Effector memory CD8-positive, alpha-beta T cell (primary cell): ENCODE measurements at places on chromosomes 7 and 10.

DNA sequence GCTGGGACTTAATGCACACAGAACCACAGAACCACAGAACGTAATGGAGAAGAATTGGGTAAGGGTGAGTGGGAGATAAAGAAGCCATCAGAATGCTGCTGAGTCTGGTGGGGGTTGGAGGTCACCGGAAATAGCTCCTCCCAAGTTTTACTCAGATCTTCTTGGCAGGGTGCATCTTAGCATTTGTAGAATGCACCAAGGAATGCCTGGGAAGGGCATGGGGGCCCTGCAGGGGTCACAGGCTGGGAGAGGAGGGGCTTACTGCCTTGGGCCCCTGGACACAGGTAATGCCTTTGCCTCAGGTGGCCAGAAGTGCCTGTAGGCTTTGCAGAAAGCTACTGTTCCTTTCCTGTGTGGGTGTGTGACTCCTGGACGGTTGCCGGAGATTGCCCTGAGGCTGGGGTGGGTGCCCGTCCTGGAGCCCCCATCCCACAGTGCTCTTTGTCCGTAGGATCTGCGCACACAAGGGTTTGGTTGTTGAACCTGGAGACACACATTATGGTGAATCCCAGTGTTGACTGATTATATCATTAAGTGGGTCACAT lies 55.1 kb downstream of the MGMT start:
- no peak for DNase-seq

- no peak for DNase-seq
Observed at GRCh38 chr10:57898231-57898630, 369.5 kb downstream of the IPMK start.

GRCh38 chr7:91193141-91193540 lies 71.1 kb upstream of the FZD1 start:
- no peak for DNase-seq

GRCh38 chr10:95260397-95260881 lies 30.4 kb downstream of the PDLIM1 start:
- no peak for DNase-seq

DNA sequence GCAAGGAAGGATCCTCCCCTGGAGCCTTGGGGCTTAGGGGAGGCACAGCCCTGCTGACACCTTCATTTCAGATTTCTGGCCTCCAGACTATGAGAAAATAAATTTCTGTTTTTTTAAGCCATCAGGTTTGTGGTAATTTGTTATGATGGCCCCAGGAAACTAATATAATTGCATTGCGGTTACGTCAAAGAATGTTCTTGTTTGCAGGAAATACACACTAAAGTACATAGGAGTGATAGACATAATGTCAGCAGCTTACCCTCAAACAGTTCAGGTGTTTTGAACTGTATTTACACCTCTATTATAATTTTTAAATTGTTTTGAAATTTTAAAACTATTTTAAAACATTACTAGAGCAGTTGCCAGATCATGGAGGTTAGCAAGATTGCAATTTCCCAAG lies 12.6 kb upstream of the FHIP2A start:
- DNase-seq, result no peak

- DNase-seq, result no peak
Observed at GRCh38 chr10:79505829-79506228, 6.5 kb upstream of the EIF5AL1 start.

DNA sequence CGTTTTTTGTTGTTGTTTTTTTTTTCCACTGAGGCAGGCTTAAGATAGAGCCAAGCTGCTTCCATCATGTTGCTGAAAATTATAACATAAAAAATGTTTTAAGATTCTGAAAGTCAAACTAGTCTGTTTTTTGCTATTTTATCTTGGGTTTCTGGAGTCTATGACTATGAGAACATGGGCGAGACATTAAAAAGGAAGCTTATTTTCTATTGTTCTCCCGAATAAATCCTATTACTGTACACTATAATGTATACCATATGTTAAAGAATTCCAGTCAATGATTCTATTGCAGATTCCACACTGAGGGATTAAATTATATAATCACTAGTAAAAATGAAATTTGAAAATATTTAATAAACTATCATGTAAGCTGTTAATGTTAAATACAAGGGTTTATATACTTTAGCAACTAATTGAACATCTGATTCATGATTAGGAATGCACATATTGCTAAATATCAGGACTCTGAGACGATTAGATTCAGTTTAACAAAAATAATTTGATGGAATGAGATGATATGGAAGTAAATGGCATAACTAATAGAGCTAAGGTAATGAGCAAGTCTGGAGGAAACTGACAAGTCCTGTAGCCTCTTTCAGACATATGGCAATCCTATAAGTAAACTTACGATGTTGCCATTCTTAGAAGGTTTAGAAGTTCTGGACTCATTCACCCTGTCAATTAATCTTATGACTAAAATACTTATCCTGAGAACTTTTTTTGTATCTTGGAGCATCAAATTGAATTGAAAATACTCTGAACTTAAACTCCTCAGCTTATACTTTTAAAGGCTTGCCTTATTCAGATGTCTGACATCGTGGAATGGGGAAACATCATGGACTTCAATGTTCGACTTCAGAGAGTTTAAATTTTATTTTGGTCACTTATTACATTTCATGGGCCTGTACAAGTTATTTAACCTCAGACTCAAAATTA lies 294.8 kb upstream of the DGKB start:
- DNase-seq, result no peak

- DNase-seq, result no peak
Observed at GRCh38 chr7:49398236-49398635, 375.2 kb upstream of the VWC2 start.

DNA sequence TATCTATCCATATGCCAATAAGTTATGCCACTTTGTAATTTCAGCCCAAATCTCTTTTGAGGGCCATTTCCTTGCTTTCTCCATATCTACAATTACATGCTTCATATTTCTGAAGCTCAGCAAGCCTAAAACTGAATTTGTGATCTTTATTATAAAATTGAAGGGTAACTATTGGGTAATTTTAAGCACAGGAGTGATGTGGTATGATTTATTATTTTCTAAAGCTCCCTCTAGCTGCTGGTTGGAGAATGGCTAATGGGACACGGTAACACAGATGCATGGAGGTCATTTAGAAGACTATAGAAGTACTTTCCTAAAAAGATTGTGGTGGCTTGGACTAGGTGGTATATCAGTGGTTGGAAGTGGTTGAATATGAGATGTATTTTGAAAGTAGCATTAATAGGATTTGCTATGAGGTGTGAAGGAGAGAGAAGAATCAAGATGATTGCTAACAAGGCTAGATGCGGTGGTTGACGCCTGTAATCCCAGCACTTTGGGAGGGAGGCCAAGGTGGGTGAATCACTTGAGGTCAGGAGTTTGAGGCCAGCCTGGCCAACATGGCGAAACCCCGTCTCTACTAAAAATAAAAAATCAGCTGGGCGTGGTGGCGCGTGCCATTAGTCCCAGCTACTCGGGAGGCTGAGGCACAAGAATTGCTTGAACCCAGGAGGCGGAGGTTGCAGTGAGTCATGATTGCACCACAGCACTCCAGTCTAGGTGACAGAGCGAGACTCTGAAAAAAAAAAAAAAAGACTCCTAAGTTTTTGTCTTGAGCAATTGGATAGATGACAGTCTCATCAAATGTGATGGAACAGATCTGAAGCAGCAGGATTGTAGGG lies 13.9 kb downstream of the KLHDC10 start:
- DNase-seq, result no peak

DNA sequence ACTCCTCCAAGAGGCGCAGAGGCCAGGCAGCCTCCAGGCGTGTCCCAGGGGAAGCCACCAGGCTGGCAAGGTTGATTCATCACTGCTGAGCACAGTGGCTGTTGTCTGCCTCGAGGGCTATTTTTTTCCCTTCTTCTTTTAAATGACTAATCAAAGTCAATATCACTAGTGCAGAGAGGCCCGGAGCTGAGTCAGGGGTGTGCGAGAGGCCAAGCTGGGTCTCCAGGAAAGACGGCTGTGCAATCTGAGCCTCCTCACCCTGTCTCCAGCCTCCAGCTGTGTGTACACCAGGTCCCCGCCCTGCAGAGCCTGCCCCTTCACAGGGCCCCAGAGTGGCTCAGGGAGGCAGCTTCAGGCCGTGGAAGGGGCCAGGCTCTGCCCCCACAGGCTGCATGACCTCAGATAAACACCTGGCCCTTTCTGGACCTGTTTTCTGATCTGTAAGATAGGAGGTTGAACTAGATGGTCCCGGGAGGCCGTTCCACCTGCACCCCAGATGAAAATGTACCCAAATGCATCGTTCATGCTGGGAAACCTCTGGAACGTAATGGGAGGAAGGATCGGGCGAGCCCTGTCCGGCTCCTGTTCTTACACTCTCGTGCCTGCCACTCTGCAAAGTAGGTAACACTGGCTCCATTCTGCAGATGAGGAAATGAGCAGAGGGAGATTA lies 3.7 kb downstream of the STX1A start:
- DNase-seq, result no peak

DNA sequence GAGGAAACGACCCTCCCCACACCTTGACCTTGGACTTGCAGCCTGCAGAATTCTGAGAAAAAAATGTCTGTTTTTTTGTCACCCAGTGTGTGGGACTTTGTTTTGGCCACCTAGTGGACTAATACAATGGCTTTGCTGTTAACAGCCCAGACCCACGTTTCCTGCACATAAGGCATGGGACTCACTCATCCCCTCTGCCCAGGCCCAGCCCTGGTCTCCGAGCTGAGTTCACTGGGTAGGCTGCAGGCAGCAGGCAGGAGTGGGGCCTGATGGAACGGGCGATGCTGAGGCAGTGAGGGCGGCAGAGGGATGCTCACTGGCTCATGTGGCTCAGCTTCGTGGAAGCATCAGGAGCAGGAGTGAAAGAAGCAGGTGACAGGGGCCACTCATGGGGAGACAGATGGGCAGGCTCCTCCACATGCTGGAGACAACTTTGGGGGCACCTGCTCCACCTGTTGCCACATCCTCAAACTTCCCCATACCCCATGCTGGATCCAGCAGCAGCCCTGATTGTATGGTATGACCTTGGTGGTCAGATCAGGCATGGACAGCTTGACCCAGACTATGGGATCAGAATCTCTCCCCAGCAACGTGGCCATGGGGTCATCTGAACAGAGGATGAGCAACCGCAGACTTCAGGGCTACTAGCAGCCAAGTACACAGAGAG lies 65.8 kb upstream of the ANTXRL start:
- no peak for DNase-seq

- no peak for DNase-seq
Observed at GRCh38 chr7:18760046-18760445, 264.5 kb downstream of the HDAC9 start.

DNA sequence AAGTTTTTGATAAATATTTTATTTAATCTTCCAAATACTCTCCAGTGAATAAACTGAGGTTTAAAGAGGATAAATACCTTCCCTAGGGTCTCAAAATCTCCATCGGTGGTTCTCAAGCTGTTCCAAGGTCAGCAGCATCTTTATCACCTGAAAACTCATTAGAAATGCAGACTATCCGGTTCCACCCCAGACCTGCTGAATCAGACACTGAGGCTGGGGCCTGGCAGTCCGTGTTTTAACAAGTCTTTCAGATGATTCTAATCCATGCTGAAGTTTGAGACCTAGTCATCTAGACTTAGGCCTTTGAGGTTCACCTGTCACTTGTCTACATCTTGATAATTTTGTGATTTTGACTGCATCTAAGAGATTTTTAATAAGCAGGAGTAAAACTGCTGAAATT lies 37.5 kb downstream of the PLEKHA8 start:
- no peak for DNase-seq

- no peak for DNase-seq
Observed at GRCh38 chr10:75402486-75403143, 1.1 kb upstream of the ZNF503 start.

DNA sequence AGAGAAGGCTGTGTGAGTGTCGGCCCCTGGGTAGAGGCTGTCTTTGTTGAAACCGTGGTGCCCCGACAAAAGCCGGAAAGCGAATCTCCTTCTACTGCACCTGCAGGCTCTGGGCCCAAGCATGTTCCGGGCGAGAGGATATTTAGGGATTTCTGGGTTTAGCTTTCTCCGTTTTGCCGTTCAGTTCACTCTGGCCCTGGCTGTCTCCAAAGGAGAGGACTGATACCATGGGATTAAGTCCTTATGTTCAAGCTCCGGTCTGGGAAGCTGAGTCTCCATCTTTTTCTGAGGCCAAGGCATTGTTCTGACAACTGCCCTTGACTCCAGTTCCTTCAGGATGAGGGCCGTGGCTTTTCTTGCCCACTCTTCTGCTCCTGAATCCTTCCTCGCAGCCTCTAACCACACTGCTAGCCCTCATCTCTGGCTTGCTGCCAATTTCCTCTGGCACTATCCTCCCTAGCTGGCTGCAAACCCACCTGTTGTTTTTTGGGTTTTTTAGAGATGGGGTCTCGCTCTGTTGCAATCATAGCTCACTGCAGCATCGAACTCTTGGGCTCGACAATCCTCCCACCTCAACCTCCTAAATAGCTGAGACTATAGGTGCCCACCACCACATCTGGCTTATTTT lies 206.8 kb downstream of the SKIDA1 start:
- DNase-seq, result no peak

DNA sequence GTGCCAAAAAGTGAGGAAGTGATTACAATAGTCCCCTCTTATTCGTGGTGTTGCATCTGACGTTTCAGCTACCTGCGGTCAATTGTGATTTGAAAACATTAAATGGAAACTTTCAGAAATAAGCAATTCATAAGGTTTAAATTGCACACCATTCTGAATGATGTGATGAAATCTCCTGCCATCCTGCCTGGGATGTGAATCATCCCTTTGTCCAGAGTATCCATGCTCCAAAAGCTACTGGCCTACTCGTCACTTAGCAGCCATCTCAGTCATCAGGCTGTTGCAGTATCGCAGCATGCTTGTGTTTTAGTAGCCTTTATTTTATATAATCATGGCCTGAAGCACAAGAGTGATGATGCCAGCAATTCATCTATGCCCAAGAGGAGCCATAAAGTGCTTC lies 97.7 kb upstream of the CDCA7L start:
- no peak for DNase-seq

DNA sequence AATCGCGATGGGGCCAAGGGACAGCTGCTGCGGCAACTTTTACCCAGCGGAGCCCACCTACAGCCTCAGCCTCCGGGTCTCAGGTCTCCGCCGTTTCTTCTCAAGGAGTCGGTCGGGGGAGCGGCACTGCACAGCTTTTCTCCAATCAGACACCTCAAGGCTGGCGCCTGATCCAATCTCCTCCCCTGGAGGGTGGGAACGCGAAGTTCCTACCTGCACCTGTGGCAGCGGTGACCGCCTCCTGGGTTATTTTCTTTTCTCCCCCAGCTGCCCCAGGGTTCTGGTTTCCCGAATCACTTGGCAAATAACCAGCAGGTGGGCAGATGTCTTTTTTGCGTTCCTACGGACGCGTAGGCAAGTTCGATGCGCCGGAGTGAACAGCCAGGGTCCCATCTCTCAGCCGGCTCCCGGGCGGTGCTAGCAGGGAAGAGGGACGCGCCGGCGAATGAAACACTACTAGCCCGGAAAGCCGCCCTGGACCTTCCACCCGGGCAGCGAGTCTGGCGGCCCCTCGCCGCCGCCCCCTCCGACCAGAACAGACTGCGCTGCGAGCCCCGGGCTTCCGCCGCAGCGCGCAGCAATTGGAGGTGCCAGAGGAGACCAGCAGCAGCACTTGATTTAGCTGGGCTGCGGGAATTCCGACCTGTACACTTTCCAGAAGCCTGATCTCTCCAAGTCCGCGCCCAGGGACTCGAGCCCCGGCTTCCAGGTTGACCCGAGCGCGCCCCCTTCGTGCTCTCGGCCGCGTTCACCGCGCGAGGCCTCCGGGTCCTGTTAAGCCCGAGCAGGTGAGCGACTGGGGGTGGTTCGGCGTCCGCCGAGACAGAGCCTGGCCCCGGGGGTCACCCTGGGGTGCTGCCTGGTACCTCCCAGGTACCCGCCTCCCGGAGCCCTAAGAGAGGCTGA lies at the start of gene PRR15:
Gene PRR15, plus strand, starts transcription at position 246 of the 906 bp plus-strand sequence. CDS start 2,495 bp downstream, outside the sequence.
- no peak for DNase-seq
